ENCODE measurements at places on chromosomes 7 and 10.
A peak's percentile ranks its signal among the peaks of the same experiment; 100 is the strongest.

- peak; percentile 78 for DNase-seq
These were observed 530.9 kb upstream of the AUTS2 start for GRCh38 chr7:69067397-69067796.

- peak; percentile 54 for DNase-seq
These were observed 85.5 kb downstream of the PRTFDC1 start for GRCh38 chr10:24866604-24867583.

- DNase-seq = peak; percentile 29
These were observed 17.3 kb downstream of the OPALIN start for GRCh38 chr10:96341219-96342182.

DNA sequence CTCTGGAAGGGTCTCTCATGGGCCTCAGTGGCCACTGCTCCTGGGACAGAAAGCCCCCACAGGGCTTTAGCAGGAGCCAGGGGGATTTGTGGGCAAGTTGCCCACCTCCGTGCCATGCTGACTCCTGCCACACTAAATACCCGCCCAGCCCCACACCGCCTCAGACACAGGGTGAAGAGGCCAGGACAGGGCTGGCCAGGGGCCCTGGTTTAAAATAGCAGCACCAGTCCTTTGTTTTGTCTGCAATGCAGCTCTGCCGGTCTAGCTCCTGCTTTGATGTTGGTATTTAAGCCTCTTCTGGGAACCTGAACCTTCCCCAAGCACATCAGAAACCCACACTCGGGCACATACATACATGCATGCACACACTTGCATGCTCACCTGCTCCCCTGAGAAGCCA lies 14.4 kb upstream of the TNRC18 start:
- no peak for DNase-seq

- no peak for DNase-seq
These were observed 7.7 kb downstream of the HDAC9 start for GRCh38 chr7:18503126-18503866.

GRCh38 chr7:151179287-151179860 lies 7.7 kb downstream of the ASB10 start:
- peak; percentile 34 for DNase-seq

DNA sequence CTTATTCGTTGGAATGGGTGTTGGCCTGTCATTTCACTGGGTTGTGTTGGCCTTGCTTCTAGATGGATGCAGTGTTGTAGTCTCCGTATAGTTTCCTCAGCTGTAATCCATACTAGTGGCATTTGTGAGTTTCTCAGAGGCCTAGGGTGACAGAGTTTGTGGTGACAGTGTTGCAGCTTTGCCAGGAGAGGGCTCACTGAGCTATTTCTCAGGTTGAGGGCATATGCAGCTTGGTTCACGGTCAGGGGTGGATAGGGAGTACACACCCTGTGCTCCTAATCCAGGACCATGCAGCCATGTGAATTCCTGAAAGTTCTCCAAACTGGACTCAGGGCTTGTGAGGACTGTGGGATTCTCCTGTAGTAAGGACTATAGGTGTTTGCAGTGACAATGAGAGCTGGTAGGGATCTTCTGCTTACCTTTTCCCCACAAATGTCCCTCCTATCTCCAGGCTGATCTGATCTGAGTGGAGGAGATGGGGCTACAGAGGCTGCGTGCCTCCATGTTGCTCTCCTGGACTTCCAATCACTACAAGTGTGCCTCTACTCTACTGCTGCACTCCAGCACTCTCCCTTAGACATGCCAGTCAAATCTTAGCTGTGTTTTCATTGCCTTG lies 229.0 kb downstream of the STK31 start:
- peak; percentile 76 for DNase-seq

DNA sequence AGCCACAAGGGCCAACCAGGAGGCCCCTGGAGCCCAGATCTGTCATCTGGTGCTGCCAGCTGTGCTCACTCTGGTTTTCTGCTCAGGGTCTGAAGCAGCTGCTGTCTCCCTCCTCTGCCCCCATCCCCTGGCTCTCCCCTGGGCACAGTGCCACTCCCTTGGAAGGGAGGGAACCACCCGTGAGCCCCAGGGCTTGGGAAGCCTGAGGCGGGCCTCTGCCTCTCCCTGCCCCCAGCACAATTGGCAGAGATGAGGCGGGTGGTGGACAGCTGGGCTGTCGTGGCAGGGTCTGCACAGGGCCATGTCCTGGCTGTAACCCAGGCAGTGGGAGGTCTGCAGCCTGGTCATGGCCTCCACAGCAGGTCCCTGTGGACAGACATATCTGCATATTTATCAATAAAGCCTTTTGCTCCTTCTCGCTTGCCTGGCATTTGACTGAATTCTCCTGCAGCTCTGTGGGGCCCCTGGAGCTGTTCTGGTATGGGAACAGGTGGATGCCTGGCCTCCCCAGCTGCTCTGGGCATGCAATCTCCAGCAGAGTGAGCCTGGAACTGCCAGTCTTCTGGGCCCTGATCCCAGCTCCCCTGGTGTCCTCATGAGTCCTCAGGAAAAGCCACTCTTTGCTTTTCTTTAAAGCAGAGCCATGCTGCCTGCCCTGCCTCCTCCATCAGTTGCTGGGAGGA lies 1.6 kb upstream of the ANKRD2 start:
- no peak for DNase-seq

DNA sequence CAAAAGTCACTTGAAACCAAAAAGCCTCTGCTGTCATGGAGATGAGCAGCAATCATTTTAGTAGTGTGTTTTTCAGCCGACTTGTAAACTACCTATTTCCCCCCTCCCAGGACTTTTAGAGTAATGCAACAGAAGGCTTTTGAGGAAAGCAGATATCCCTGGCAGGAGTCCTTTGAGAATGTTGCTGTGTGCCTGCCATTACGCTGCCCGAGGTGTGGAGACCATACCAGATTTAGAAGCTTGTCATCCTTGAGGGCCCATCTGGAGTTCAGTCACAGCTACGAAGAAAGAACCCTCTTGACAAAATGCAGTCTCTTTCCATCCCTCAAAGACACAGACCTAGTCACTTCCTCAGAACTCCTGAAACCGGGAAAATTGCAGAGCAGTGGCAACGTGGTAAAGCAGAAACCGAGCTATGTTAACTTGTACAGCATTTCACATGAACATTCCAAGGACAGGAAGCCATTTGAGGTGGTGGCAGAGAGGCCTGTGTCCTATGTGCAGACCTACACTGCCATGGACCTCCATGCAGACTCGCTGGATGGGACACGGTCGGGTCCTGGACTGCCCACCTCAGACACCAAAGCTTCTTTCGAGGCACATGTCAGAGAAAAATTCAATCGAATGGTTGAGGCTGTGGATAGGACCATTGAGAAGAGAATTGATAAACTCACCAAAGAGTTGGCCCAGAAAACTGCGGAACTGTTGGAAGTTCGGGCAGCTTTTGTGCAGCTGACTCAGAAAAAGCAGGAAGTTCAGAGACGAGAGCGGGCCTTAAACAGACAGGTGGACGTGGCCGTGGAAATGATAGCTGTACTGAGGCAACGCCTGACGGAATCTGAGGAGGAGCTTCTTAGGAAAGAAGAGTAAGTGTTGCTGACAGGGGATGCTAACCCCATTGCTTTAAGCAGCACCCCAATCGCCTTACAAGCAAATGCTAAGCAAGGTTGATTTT lies 2.2 kb downstream of the ZNF365 start:
- no peak for DNase-seq

DNA sequence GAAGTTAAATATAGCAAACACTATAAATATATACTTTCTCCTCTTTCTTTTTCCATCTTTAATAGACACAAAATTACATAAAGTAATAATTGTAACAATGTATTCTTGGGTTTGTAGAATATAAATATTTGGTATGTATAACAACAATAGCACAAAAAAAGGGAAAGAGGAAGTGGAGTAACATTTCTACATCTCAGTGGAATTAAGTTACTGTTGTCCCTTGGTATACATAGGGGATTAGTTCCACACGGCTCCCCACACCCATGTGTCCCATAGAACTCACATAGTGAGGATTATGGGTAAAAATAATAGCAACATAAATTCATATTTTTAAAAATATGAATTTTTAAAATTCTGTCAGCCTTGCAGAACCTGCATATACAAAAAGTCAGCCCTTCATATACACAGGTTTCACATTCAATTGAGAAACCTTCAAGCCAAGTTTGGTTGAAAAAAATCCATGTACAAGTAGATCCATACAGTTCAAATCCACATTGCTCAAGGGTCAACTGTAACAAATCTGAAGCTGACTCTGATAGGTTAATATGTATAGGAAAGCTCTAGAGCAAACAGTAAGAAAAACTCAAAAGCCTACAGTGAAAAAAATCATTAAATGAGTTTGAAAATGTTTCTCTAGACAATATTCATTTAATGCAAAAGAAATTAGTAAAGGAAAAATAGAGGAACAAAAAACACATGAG lies 92.4 kb downstream of the HYCC1 start:
- no peak for DNase-seq

DNA sequence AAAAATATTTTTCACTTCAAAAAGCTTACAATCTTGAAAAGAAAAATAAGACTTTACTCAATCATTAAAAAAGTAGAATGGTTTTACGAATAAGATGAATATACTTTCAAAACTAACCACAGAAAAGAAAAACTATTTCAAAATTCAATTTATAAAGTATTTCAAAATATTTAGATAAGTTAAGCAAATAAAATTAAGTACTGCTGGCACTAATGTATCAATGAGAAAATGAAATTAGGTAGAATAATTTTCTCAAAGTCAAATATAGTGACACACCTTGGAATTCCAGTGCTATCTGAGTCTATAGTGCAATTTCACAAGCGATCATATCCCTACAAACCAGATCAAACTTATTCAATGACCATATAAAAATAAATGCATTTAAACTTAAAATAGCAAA lies 109.8 kb upstream of the SEMA3A start:
- DNase-seq = no peak

DNA sequence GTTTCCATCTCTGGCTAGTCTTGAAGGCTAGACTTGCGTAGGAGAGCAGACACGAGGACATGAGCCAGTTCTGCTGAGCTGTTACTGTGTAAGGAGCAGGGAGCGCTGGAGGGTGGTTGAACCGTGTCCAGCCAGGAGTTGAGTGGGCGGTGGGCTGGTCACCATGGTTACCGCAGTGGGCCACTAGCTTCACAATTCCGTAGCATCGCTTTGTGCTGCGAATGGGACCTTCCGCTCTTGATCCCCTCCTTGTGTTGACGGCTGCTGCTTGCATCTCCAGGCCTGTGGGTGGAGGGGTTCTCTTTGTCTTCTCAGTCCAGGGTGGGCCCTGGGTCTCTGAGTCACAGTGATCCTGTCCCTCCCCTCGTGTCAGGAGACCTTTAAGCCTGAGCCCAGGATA lies 49.4 kb upstream of the OCM start:
- peak; percentile 68 for DNase-seq

DNA sequence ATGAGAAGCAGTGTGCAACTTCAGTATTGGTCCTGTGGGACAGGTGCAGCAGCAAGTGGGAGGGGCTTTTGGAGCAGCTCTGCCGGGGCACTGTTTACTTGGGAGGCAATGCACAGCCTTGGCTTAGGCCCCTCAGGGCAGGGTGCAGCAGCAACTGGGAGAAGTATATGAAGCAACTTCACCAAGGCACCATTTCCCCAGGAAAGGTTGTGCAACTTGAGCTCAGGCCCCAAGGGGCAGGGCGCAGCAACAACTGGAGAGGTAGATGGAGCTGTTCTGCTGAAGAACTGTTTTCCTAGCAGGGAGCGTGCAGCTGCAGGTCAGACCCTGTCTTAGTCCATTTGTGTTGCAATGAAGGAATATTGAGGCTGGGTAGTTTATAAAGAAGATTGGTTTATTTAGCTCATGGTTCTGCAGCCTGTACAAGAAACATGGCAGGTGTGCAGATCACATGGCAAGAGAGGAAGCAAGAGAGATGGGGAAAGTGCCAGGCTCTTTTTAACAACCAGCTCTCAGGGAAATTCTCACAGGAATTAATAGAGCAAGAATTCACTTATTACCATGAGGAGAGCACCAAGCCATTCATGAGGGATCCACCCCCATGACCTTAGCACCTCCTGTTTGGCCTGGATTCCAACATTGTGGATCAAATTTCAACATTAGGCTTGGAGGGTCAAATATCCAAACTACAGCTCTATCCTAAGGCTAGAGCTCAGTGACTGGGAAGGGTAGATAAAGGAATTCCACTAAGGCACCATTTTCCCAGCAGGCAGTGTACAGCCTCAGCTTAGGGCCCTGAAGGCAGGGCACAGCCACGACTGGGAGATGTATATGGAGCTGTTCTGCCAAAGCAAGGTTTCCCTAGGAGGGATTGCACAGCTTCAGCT lies 10.9 kb downstream of the GPR141 start:
- DNase-seq = no peak

DNA sequence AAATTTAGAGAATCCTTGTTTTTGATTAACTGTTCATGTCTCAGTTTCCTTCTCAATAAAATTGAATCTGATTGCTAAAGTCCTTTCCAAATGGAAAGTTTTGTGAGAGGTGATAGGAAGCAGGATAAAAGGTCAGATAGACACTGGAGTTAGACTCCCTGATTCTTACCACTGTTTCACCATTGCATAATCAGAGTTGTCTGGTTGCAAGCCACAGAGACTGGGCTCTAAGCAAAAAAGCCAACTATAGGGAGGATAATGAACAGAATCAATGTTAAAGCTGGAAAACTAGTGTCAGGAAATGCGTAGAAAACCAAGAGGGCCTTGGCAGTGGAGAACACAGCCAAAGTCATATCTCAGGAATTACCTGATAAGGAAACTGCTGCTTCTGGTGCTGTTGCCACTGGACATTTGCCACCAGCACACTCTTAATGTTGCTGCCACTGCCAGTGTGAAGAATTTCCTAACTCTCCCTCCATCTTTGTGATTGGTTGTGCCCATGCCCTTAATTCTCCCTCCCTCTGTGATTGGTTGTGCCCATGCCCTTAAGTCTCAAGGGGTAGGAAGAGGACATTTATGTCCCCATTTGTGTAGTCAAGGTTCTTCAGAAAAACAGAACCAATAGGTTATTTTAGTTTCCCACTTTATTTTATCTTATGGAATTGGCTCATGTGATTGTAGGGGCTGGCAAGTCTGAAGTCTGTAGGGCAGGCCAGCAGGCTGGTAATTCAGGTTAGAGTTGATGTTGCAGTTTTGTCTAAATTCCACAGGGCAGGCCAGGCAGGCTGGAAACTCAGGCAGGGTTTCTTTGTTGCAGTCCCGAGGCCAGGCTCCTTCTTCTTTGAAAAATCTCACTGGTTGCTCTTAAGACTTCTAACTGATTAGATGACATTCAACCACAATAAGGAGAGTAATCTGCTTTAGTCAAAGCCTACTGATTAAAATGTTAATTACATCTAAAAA lies 639.0 kb downstream of the REEP3 start:
- DNase-seq = peak; percentile 62

DNA sequence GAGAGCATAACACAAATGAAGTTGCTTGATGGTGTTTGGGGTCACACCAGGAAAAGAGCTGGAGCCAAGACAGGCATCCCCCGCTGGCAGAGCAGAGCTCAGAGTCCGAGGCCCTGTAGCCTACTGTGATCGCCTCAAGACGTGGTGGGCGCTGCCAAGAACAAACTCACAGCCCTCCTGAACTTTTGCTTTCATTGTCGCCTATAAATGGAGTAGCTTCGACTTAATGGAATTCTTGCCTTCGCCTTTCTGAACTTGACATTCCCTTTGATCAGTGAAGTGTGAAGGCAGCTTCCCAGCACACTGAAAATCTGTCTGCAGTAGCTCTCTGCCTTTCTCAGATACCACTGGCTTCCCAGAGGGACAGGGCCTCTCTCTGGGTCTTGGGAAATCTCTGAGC lies 21.3 kb downstream of the CPXM2 start:
- peak; percentile 48 for DNase-seq
